ENCODE measurements at places on chromosomes 11 and 22.

GRCh38 chr11:47144541-47144940, 32.1 kb downstream of the ARFGAP2 start:
- DNase-seq, result no peak

DNA sequence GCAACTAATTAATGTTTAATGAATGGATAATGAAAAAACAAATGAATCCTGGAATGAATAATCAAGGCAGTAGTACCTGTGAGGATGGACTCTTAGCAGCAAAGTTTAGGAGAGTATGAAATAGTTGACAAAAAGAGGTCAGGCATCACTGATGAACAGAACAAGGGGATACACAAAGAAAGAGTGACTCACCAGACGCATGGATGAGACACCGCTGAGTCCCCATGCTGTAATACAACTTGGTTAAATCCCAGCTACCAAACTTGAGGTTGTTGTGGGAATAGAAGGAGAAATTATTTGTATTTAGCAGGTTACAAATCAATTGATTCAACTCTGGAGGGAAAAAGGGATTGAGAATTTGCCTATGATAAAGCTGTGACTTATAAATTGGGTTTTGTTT, 976.9 kb upstream of the TENM4 start:
- DNase-seq, result no peak

DNA sequence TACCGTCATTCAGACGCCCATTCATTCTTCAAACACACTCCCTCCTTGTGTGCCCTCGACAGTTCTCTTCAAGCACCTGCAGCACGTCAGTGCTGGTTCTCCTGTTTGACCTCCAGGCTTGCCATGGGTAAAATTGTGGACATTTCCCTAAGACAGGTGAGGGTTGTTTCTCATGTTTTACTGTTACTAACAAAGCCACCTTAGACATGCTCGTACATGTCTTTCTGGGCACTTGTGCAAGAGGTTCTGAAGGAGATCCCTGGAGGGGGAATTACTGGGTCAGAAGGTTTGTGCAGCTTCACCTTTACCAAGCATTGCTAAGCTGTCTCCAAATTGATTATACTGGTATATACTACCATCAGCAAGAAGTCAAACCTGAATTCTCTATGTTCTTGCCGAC, 189.7 kb upstream of the TMEM45B start:
- DNase-seq, result no peak

DNA sequence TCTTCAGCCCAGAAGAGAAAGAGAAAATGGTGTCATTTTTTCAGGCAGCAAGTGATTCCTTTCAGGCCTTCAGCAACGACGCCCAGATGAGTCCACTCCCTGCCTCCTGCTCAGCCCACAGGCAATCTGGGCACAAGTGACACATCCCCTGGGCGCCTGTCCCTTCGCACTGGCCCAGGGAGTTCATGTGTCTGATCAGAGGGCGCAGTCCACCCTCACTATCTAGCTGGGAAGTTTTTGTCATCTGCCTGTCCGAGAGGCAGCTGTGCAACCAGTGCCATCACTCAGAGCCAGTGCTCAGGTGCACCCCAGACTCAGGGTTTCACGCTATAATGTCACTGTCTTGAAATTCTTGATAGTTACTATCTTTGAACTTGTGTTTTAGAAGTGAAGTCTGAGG, 1.4 kb upstream of the KCNQ1OT1 start:
- no peak for DNase-seq

- no peak for DNase-seq
Observed at GRCh38 chr11:13040969-13041561, 31.9 kb downstream of the RASSF10 start.

DNA sequence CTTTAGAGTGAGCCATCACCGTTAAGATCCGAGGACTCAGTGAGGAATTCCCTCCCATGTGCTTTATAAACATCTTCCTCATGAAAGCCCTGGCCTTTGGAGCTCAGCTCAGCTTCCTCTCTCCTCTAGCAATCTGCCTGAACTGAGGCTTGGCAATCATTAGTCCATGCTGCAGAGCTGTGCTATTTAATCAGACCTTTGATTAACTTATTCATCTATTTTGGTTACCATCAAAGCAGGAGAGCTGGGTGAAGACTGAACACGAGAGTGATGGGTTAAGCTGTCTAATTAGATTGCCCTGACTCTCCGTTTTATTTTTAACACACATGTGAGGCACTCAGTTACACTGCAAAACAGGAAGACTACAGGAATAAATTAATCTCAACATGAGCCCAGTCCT, 351.3 kb downstream of the LARGE1 start:
- no peak for DNase-seq

GRCh38 chr11:47943721-47944586, 36.4 kb upstream of the PTPRJ start:
- DNase-seq, result no peak

DNA sequence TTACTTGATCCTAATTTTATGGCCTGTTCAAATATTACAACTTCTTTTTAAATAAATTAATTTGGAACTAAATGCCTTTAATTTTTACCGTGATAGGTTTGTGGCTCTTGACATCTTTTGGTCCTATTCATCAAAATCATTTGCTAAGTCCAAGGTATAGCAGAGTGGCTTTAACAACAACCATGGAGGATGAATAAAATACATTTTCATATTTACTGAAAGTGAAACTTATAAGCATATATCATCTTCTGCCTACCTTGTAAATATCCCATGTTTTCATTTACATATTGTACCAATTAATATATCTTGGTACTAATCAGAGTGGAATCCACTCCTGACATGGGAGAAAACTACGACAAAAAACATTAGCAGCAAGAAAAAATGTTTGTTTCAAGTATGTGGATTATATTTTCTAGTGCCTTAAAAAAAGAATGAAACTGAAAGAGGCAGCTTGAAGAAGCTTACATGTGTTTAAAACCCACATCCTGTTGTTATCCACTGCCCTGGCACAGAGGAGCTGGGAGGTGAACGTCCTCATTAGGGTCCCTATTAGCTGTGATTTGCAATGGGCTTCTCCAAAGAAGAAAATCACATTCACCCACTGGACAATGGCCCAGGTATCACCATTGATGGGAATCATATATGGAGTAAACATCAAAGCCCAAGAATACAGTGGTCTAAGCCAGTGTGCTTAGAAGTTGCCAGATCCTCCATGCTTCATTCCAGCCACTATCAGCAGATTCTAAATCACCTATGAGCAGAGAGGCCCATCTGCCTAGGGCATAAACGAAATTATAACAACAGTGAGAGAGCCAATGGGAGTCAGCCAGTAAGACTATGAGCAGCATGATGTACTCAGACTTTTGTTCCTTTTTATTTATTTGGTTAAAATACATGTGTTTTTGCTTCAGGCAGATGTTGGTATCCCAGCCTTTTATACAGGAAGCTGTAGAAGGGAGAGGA, 84.7 kb downstream of the MAML2 start:
- DNase-seq, result no peak
